ENCODE measurements at places on chromosomes 12 and 14. TPM values are rescaled to one million over a fixed set of nuclear protein-coding genes. Genes with fewer than 3 reads are reported as not detected.
A peak's percentile ranks its signal among the peaks of the same experiment; 100 is the strongest.

REM2 gene
- not detected for total RNA-seq

- no peak for DNase-seq
These were observed 1.1 kb downstream of the BRI3BP start for GRCh38 chr12:124994437-124994975.

WIF1 gene
- not detected for total RNA-seq

DNA sequence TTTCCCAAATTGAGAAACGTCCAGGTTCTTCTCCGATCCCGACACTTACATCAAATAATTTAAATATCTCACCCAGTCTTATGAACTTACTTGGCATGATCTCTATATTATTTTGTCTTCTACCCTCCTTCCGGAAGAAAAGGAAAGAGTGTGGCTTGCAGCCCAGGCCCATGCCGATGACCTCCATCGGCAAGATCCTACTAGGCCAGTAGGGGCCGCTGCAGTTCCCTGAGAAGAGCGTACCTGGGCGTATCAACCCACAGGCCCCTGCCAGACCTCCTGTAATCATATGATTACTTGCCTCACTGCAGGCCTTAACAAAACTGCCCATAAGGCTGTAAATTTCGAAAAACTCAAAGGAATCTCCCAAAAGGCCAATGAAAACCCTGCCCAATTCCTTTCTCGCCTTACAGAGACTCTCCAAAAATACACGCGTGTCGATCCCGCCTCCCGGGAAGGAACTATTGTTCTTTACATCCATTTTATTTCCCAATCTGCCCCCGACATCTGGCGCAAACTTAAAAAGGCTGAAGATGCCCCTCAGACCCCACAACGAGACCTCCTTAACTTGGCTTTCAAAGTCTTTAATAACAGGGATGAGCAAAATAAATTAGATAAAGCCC is 69.6 kb downstream of the MOK start:
- DNase-seq, result peak; percentile 94

DNA sequence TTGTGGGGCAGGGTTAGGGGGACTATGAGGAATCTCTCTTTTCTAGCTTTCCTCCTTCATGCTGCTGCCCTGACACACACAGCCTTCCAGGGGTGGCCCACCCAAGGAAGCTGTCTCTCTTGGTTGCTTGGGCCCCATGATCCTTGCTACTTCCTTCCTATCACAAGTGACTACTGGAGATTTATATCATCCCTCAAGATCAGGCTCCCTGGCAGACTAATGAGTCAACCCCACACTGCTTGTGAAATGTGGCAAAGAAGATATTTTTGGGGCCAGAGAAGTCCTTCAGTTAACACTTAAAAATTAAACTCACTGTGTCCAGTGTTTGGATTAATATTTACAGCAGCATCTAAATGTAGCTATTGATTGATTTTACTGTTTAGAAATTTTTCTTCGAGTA is 1.5 kb downstream of the OR4E1 start:
- no peak for DNase-seq

GRCh38 chr12:125406131-125406530 is 340.9 kb downstream of the AACS start:
- DNase-seq, result no peak

DNA sequence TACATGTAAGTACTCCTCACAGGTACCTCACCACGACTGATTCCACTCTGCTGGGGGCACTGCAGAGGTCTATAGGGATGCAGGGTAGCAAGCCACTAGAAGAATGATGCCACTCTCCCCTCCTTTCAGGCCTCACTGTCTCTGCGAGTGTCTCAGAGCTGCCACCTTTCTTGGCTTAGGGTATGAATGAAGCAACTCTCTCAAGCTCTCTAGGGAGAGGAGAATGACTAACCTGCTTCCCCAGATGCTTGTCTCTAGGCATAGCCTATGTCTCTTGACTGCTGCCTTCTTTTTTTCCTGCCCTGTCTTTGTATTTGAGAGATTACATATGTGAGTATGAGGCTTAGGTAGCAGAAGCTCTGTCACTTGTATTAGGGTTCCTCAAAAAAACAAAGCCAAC is 566.5 kb upstream of the ATP2B1 start:
- no peak for DNase-seq

GRCh38 chr14:105171004-105171673 is 2.6 kb upstream of the JAG2 start:
- no peak for DNase-seq

- DNase-seq, result no peak
These were observed 90.8 kb downstream of the SSPN start for GRCh38 chr12:26286186-26286585.

GRCh38 chr14:39266525-39266870 is 32.8 kb downstream of the MIA2 start:
- DNase-seq, result peak; percentile 80

DNA sequence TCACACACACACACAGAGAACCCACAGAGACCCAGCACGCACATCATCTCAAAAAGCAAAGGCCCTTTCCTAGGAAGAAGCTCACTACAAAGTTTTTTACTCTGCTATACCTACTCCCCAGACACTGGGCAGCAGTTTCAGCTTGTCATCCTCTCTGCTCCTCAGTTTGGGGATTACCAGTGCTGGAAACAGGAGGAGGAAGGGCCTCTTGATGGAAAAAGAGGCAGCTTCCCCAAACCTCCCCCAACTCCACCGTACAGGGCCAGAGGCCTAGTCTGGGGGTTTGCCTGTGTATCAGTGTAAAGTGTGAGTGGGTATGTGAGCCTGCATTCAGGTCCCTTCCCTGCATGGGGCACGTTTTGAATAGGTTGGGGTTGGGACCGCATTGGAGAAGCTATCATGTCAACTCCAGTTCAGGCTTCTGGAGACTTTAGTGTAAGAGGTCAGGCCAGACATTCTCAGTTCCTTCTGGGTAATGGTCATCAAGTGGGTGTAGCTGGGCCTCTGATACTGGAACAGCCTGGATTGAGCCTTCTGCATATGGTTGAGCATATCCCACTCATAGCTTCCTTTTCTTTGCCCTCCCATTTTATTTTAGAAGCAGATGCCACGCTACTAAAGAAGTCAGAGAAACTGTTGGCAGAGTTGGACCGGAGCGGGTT is 1.2 kb downstream of the REM2 start:
- no peak for DNase-seq

TMEM119 gene
- total RNA-seq, result 6.3 TPM

- DNase-seq, result no peak
These were observed 19.6 kb downstream of the LGMN start for GRCh38 chr14:92728759-92729364.

JPH4 gene
- 1.8 TPM for total RNA-seq

- no peak for DNase-seq
These were observed 43.8 kb downstream of the SENP1 start for GRCh38 chr12:48061938-48062719.

GRCh38 chr14:63543826-63544406 is 739 bp upstream of the PPP2R5E start:
- DNase-seq, result no peak

DNA sequence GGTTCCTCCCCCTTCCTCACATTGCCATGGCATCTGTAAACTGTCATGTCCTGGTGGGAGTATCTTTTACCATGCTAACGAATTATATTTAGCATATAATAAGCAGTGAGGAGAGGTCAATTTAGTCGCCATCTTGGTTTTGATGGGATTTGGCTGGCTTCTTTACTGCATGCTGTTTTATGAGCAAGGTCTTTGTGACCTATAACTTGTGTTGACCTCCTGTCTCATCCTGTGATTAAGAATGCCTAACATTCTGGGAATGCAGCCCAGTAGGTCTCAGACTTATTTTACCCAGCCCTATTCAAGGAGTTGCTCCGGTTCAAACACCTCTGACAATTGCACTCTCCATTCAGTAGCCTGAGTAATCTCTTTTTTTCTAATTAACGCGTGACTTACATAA is 2.1 kb upstream of the EIF4B start:
- no peak for DNase-seq

GRCh38 chr12:125100551-125101434 is 35.6 kb downstream of the AACS start:
- no peak for DNase-seq

DNA sequence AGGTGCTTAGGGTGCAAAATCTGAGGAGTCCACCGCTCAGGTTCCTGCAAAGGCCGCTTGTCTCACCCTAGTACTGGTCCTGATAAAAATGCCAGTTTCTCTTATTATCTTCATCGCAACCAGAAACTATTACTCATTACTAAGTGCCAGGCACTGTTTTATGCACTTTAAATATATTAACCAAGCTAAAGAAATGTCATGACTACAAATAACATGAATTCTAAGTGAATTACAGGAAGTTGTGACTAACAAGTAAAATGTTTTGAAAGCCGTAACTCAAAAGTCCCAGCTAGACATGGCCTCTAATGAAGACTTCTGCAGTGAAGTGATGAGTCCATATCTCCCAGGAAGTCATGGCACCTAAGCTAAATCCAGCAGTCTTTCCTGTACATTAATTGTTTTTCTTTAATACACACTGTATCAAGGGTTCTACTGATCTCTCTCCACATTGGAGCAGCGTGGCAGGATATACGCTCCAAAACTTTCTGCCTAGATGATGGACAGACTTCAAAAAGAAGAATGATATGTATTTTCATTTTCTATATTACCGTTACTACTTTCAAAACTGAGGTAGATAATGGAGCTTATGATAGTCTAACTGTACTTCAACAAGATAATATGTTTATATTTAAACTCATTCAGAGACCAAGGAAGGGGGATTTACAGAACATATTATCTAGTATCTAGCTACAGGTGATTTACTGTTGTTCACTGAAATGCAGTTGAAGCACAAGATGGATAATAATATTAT is 117.3 kb upstream of the ARID2 start:
- DNase-seq, result no peak

FRMD6 gene
- 44.9 TPM for total RNA-seq

DNA sequence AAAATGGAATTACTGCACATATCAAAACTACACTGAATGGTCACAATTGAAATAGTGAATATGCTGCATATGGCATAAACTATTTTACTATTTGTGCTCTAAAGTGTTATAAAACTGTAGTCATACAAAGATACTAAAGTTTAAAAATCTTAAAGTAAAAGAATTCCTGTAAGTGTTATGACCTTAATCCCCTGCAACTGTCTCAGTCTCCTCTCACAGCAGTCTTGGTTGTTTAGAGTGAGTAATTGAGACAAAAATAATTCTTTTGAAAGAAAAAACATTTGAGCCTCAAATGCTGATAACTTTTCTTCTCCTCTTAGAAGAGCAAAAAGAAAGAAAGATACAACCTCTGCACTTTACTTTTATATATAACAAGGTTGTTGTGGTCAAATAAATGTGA is 99.9 kb downstream of the SYT1 start:
- DNase-seq, result no peak

DNA sequence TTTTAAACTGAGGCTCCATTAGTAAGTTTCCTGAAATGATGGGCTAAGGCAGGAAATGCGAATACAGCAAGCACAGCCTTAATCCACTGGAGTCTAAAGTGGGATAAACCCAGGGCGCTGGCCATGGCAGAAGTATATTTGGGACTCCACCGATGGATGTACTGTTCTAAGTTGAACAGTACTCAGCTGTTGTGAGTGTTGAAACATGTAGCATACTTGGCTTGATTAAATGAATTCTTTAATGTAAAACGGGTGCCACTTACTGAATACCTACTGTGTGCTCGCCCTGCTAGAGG is 996 bp downstream of the SSPN start:
- no peak for DNase-seq

CAMKK2 gene
- total RNA-seq, result 30.0 TPM

DNA sequence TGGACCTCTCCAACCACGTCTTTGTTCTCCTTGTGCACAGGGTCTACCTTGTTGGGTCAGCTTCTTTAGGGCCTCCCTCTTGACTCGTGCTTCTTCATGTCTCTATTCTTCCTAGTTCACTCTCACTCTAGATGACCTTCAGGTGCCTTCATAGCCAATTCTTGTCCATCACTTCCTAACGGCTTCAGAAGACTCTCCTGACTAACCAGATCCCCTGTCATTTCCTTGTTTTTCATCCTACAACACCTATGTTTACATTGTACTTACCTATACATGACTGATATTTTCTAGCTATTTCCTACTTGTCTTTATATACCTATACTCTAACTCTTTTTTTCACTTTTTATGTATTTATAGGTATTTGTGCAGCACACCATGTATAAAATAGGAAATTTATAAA is 117.1 kb downstream of the RPS6KA5 start:
- DNase-seq, result no peak

Measured in sigmoid colon (tissue), 7 donors.